Esophagus muscularis mucosa (tissue), 4 donors: ENCODE measurements at places on chromosomes 11 and 22. TPM values are rescaled to one million over a fixed set of nuclear protein-coding genes. Genes with fewer than 3 reads are reported as not detected.

GRCh38 chr11:83285151-83285770 is 906 bp downstream of the CCDC90B start:
- no peak for DNase-seq

DNA sequence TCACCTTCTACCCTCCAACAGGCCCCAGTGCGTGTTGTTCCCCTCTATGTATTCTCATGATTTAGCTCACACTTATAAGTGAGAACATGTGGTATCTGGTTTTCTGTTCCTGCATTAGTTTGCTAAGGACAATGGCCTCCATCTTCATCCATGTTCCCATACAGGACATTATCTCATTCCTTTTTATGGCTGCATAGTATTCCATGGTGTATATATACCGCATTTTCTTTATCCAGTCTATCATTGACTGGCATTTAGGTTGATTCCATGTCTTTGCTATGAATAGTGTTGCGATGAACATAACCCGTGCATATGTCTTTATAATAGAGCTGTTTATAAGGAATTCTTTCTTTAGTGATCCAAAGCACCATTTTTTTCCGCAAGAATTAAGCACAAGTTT is 28.5 kb upstream of the TLCD5 start:
- no peak for DNase-seq

GRCh38 chr11:67351275-67352005 is 1.9 kb downstream of the POLD4 start:
- DNase-seq = no peak

CHRDL2 gene
- total RNA-seq = not detected

EHF gene
- not detected for total RNA-seq

OSM gene
- total RNA-seq = not detected
